ENCODE measurements at places on chromosomes 5 and 9.

GRCh38 chr9:91214086-91214485 lies 147.6 kb downstream of the AUH start:
- DNase-seq = peak; percentile 36

DNA sequence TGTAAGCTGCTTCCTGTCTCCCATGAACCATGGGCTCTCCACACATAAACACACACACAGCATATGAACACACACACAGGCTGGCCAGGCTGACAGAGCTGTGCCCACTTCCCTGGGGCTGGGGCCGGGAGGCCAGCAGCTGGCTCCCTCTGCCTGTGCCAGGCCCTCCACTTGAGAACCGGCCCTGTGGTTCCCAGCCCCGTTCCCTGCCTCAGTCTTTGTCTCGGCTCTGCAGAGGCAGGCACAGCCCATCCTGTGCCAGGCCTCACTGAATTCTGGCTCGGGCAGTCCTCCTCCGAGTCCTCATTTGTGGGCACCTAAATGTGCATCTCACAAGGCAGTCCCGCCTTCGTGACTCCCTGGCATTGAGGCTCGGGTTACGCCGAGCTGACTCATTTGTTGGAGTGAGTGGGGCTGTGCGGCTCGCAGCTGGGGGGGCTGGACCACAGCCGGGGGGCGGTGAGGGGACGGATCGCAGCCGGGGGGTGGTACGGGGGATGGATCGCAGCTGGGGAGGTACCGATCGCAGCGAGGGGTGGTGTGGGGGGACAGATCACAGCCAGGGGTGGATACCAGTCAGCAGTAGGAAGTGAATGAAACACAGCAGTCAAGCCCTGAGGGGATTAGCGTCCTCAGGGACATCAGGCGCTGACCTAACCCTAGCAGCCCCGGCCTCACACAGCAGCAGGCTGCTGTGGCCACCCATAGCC lies 72.3 kb downstream of the PSMB7 start:
- peak; percentile 94 for DNase-seq

DNA sequence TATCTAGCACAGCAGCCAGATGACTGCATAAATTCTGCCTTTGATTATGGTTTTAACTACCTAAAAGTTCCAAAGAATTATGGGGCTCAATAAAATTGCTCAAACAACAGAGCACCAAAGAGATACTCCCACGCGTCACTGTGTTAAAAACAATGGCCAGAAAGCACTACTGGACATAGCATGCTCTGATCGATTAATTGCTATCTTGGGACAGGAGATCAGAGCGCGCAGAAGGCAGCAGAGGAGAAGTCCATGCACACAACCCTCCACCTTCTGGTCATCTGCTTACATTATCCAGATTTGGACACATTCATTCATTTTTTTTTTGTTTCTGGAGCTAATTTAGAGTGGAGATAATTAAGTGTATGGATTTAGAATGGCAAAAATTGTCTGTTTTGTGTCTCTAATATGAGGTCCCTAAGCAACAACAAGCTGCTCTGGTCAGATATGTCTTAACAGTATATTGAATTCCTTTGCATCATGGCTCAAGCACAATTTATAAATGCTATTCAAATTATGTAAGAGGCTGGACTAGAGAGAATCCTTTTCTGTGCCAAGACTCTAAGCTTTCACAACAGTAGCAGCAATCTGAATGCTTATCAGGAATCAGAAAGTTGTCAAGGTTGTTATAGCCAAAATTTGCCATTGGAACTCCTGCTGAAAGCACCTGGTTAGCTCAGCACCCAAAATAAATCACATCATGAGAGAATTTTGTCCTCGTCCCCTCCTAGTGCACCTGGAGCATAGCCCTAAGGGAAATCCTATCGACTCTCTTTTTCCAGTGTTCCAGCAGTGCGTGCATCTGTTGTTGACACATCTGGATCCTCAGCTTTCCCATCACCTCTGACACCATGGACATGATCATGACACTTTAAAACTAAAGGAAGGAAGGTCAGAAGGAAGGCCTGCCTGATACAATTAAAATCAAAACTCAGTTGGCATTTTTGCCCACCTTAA lies 98.6 kb upstream of the HMHB1 start:
- DNase-seq = no peak

DNA sequence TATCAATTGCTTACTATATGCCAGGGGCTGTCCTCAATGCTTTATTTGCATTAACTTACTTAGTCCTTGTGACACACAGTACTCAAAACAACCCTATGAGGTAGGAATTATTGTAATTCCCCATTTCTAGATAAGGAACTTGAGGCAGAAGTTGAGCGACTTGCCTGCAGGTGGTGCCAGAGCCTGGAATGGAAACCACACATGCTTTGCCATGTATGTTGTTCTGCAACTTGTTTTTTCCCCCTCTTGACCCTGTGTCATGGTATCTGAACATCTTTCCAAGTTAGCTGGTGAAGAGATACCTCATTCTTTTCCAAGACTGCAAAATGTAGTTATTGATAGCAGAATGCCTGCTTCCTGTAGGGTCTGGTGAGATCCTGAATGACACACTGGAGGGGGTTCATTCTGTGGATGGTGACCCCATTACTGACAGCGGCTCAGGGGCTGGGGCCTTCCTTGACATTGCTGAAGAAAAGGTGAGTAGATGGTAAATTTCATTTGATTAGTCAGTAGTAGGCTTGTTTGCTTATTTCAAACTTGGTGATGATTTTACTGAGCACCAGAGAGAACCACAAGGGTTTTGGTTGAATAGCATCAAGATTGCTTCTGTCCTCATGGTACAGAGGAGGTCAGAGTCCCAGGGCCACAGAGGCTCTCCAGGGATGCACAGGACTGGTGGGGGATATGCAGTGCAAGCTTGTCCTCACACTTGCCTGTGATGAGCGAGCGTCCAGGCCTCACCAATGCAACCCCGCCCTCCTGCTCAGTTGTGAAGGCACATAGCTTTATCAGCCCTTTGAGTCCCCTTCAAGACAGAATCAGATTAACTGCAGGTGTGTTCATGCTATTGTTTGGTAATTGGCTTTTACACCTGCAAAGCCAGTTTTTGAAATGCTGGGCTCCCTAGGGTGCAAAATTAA lies 57.0 kb downstream of the COL15A1 start:
- peak; percentile 76 for DNase-seq

GRCh38 chr5:124634228-124634739 lies 112.2 kb downstream of the ZNF608 start:
- DNase-seq = peak; percentile 40

DNA sequence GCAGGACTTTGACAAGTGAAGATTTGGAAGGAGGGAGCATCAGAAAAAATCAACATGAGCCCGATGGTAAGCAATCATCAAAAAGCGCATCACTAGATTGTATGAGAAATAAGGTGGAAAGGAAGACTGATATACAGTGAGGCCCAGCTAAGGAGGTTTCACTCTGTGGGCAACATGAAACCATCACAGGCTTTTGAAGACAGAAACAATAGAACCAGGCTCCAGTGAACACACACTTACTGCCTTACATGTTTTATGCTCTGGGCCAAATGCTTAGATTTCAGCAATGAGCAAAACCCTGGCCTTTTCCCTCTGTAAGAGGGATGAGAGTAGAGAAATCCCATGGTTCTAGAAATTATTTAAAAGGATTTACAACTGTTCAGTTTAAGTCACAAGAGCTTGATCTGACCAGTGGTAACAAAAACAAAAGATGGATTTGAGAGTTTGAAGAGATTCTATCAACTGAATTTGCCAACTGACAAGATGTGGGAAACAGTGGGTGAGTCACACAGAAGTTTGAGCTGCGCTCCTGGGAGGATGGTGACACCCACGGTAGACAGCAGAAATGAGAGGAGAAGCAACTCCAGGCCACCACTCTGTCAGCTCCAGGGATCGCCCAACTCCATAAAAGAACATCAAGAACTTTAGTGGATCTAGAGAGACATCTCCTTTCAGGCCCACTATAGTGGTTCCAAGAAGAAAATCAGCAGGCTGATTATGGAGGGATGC lies 261.8 kb downstream of the MCTP1 start:
- peak; percentile 15 for DNase-seq

- DNase-seq = no peak
These were observed 12.1 kb upstream of the CAMSAP1 start for GRCh38 chr9:135919318-135919890.

GRCh38 chr9:124368692-124369091 lies 46.5 kb downstream of the PSMB7 start:
- DNase-seq = no peak

DNA sequence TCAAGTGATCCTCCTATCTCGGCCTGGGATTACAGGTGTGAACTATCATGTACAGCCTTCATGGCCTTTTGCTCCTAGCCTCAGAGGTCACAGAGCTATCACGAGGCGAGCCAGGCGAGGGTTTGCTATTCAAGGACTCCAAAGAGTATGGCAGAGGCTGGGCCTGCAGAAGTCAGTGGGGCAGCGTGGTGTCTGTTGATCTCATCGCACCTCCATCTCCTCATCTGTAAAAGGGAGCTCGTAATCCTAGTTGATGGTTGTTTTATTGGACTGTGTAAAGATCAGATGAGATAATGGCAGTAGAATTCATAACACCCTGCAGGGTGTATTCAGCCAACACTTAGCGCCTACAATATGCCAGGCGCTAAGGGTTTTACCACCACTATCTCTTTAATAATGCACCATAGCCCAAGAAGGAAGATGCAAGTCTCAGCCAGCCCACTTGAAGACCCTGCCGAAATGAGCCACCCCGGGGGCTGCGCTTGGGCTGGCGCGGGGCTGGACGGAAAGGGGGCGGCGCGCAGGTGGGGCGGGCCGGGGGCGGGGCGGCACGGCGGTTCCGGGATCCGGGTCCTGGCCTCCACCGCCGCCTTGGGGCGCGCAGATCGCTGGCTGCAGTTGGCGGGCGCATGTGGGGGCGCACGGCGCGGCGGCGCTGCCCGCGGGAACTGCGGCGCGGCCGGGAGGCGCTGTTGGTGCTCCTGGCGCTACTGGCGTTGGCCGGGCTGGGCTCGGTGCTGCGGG lies at the start of gene GALNT12:
Gene GALNT12, plus strand, starts transcription at position 601 of the 744 bp plus-strand sequence. Its CDS starts 29 bp downstream, at position 630.
- no peak for DNase-seq

DNA sequence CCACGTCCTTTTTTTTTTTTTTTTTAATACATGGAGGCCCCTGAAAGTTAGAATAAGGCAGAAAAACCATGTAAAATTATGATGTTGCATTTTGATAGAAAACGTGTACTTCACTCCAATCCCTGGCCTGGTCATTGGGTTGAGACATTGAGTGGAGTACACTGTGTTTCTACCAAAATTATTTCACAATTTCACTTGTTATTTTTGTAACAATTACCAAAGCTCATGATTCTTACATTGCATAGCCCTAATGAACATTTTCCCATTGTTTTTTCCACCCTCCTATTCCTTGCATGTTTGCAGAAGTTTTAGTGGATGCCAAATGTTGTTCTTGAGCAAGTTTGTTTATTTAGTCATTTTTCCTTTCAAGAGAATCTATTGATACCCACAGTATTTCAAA lies 21.9 kb downstream of the MAMDC2 start:
- DNase-seq = no peak

GRCh38 chr9:123925819-123926218 lies 4.1 kb downstream of the DENND1A start:
- DNase-seq = no peak

DNA sequence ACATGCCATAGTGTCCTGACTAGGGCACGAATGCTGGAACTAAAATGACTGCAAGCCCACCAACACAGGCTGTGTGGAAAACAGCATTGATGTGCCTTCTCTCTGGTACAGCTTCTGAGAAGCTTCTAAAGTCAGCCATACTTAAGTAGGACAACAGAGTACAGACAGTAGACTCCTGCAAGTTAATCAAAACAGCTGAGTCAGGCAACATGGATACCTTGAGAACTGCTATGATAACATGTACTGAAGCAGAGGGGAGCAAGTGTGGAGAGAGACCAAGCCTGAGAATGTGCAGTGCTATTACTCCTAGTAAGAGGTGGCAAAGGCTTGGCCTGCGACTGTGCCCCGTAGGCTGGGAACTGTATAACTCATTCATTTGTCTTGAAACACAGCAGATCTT lies 2.5 kb downstream of the ISCA1 start:
- DNase-seq = no peak

DNA sequence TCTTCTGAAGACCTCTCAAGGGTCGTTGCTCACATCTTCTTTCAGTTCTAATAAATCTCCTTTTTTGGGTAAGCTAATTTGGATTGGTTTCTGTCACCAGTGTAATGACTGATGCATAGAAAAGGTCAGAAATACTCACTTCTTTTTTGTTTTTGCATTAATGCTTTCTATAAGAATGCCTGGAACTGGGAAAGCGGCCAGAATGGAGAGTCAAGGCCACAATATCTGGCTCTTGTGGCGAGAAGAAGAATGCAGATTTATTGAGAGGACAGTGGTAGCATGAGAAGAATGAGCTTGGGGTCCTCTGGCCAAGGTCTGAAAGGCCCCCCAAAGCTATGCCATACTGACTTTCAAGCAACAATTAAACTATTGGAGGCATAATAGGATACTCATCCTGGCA lies 88.0 kb upstream of the SLC12A2 start:
- DNase-seq = peak; percentile 64

- peak; percentile 40 for DNase-seq
These were observed 5.5 kb upstream of the DNAJB5 start for GRCh38 chr9:34984049-34984448.

DNA sequence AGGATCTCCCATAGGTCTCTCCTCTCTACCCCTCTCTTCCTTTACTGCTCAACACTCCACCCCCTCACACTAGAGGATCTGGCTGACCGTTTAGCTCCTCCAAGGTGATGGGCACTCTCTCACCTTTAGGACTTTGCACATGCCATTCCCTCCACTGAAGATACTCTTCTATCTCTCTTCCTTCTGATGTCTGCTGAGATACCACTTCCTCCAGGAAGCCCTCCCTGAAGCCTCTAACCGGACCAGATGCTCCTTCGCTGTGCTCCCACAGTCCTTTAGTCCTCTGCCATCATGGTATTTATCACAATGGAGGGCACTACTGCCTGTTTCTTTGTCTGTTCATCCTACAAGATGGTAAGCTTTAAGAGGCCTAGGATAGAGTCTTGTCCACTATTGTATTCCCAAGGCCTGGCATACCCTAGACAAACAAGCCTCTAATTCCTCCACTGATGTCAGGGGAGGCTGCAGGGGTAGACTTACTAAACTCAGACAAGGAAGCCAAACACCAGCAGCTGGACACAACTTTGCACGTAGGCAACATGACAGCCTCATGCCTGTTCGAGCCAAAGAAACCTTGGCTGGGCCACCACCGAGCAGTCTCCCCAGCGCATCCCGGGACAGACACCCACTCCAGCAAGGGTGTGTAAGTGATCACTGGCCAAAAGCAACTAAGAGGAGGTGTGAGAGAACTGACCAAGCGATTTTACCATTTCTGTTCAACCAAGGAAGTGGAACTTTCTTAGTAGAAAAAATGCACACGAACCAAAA lies 20.2 kb downstream of the ORM2 start:
- DNase-seq = no peak

GRCh38 chr9:134982311-134982710 lies 64.6 kb upstream of the FCN1 start:
- no peak for DNase-seq

DNA sequence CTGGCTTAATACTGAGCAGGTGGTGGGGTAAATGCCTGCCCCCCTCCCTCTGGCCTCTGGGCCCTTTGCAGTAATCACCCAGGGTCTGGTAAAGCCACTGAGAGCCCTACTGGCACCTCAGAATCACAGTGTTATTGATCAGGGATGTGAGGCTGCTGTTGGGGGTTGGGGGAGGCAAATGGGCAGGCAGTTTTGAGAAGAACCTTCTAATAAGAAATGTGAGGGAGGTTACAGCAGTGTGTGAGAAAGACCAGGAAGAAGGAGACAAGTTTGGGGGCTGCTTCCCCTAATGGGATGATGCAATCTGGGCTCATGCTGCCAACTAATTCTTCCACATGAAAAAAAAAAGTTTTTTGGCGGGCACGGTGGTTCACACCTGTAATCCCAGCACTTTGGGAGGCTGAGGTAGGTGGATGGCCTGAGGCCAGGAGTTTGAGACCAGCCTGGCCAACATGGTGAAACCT lies 3.1 kb upstream of the B4GALT7 start:
- no peak for DNase-seq
